Small intestine (tissue), 16 donors: ENCODE measurements at places on chromosomes 1 and 21.

GRCh38 chr1:43885279-43885801 is 48.3 kb upstream of the ARTN start:
- peak; percentile 24 for DNase-seq

DNA sequence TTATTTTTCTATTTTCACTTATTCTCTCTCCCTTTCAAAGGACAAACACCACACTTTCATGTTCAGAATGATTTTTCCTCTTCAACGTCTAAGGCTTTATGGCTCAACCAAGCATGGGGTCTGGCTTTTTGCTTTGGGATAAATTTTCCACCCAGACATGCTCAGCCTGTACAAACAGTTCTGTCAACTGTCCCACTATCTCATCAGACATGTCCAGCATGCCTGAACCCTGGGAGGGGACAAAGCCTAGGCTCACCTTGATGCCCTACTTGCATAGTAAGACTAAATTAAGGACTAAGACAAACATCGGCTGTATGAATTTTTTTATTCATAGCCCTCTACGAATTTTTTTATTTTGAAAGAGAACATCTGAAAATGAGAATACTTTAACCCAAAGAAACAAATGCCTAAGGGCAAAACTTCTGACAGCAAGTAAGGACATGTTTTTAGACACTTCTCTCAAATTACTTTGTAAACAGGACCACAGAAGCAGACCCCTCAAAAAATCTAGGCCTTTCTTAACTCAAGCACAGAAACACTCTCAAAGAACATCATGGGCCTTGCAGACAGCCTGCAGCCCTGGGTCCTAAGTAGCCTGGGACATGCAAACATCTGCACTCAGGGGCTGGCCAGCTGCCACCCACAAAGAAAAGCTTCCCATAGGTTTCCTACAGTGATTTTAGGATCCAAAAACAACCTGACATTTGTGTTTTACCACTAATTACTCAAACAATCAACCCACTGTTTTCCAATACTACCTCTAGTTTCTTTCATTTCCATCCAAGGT is 72.3 kb upstream of the PALMD start:
- no peak for DNase-seq

DNA sequence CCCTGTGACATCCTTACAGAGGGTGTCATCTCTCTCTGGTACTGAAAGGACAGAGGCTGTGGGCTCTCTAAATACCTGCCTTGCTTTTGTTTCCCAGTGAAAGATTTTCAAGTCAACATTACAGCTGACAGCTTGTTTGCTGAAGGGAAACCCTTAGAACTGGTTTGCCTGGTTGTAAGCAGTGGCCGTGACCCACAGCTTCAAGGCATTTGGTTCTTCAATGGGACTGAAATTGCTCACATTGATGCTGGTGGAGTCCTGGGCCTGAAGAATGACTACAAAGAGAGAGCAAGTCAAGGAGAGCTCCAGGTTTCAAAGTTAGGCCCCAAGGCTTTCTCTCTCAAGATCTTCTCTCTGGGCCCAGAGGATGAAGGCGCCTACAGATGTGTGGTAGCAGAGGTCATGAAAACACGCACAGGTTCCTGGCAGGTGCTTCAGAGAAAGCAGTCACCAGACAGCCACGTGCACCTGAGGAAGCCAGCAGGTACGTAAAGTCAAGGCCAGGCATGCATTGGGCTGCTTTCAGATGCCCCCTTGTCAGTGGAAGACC is 11.8 kb downstream of the CD101 start:
- DNase-seq: no peak

DNA sequence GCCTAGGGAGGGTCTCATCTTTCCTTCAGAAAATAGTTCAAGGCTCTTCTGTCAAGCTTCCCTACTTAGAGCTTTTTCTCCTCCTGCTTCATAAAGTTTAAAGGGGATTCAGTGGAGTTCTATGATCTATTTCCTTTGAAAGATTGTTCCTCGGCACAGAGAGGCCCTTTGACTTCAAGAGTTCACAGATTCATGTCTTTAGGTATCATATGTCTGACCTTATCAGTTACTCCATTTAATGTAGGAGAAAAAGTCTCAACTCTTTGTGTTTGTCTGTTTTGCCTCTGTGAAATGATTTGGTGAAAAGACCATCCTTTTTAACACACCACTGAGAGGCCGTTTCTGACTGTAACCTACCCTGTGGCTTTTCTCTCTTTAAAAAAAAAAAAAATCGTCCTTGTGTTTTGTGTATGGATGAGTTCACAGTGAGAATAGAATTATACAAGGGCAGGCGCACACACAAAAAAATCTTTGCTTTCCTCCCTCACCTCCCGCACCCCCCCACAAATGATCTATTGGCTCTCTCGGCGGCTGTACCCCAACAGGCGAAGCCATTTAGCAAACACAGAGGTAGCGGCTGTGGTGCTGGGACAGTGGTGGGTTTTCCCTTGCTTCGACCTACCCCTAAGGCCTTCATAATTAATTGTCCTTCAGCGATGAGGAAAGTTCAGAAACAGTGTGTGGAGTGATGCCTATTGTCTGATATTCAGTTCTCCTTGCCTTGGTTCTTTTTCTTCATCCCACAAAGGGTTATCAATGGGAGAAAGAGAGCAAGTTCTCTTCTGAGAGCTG is 29.6 kb downstream of the PROX1 start:
- DNase-seq: no peak

- peak; percentile 65 for DNase-seq
Observed at GRCh38 chr1:91851130-91852010, 34.6 kb downstream of the TGFBR3 start.

DNA sequence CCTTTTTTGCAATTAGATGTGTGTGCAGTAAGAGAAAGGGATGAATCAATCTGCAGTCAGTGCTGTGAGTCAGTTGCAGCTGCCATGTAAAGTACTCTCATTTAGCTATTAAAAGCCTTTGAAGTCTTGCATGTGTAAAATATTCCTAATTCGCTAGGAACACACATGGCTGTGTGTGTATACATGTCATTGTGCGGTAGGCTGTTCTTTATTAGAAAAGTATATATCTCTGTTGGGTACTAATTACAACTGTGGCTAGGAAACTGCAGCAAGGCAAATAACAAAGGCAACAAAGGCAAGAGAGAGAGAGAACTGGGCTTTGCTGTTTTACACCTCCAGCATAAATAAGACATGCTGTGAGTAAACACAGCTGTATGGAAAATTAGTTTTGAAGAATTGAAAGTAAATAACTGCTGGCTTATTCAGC is 41.7 kb downstream of the EPB41 start:
- DNase-seq: no peak
